ENCODE measurements at places on chromosomes 7 and 10.

DNA sequence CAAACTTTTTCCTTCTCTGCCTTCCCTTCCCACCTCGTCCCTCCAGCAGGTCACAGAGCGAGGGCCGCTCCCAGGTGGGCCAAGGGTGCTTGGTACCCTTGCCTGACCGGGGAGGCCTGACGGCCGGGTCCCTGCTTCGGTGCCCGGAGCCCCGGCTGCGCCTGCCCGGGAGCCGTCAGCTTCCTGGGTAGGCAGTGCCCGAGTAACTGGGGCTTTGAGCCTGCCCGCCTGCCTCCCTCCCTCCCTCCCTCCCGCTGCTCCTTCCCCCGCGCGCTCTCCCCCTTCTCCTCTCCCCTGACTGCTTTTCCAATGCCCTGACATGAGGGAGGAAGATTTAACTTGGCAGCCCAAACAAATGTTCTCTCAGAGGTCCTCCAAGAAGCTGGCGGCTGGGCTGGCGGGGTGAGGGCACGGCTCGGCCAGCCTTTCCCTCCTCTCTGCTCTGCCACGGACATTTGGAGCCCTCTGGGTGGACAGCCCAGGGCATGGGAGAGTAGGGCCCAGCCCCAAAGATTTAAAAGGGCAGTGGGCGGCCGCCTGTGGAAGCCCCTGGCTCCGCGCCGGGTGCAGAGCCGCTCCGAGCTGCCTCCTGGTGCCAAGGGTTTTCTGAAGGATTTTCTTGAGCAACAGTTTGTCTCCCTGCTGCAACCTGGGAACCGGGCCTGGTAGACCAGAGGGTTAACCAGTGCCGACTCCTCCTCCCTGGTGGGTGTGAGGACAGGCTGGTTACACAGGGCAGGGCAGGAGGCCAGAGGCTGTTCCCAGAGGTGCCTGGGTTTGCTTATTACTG, 2.0 kb downstream of the ZMIZ1 start:
- DNase-seq, result no peak

DNA sequence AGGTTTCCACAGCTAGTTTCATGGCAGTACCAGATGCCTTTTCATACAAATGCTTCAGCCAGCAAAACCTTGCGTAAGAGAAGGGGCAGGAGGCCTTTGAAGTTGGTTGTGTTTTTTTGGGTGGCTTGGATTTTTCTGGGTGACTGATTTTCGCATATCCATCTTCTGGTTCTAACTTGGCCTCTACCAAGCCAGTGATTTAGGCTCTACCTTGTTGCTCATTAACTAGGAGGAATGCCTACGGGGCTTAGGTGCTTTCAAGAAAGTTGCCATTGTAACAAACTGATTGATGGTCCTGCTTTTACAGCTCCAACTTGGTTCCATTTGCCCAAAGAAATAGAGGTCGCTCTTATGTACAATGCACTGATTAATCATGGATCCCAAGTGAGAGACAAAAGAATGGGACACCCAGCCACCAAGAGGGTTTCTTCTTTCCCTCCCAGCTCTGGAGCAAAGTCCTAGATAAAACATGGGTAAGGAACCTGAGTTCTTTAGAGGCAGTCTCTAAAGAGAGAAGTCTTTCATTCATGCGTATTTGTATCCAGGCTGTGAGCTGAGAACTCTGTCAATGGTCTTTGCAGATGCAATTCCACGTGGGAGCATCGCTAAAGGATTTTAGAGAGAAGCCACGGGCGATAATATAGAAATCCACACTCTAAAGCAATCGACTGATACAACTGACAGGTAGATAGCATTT, 92.1 kb upstream of the FGFR2 start:
- DNase-seq, result no peak

- DNase-seq, result no peak
Observed at GRCh38 chr10:123087348-123087747, 48.4 kb upstream of the HMX3 start.

DNA sequence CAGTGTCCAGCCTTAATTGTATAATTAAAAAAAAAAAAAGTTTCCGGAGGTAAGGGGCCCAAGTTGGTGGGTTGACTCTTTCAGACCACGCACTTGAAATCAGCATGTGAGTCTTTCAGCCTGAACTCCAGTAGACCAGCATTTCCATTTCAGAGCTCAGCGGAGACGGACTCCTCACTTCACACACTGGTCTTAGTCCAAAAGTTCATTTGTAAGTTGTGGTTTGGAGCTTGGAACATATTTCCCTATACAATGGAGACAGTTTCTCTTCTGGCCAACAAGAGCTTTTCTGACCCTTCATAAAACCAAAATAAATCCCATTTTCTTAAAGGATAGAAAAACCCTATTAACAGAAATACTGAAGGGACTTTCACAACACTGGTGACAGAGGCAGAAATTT, 41.0 kb downstream of the ATXN7L1 start:
- DNase-seq, result no peak

DNA sequence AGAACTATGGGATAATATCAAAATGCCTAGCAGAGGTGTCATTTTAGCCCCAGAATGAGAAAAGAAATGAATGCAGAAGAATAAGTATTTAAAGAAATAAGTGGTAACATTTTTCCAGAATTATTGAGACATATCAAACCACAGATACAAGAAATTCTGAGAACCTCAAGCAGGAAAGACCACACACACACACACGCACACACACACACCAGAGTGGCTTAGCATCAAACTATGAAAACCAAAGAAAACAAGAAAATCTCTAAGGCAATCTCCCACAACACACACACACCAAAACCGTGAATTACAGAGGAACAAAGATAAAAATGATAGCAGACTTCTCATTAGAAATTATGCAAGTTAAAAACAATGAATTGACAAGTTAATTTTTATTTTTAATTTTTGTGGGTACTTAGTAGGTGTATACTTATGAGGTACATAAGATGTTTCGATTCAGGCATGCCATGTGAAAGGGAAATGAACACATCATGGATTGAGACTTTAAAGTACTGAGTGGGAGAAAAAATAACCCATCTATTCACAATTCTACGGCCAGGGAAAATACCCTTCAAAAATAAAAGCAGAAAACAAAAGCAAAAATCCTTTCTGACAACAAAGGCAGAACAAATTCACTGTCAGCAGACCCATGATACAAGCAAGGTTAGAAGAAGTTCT, 14.6 kb downstream of the PPIF start:
- no peak for DNase-seq

DNA sequence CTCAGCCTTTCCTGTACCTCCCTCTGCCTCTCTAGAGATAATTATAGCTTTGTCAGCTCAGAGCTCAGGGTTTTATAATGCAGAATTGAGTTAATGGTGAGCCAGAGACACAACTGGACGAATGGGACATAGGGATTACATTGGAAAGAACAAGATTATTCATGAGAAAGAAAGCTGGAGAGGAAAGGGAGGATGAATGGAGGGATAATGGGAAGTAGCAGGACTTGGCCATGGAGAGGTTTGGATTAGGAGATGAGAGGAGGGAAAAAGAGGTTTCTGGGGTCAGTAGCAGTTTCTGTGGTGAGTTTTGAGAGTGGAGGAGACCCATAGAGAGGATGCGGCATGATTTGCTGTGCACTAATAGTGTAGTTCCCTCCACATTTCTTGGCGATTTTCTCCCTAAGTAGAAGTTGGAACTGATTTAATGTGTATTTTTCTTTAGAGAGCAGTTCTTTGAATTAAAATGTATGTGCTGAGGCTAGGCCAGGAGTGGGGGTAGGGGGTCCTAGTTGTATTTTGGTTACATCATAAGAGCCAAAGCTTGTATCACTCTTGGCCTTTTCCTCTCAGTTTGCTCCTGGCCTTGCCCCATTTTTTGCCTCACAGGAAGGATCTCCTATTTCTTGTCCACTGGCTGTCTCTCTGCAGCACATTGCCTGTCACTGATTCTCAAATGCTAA, 107.4 kb downstream of the MKX start:
- DNase-seq, result no peak

DNA sequence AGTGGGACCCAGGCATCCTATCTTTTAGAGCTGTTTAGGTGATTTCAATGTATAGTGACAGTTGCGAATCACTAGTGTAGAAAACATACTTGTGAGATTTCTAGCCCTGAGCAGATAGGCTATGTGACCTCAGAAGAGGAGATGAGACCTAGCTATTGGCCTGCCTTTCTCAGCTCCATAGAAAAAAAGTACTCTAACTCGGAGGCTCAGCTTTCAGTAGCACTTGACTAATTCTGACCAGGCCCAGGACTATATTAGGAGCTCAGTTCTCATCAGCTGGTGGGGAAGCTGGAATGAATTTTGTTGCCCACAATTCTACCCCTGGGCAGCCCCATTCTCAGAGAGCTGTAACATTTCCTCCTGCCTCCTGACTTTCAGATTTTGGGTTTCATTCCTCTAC, 179.9 kb upstream of the NAMPT start:
- no peak for DNase-seq

DNA sequence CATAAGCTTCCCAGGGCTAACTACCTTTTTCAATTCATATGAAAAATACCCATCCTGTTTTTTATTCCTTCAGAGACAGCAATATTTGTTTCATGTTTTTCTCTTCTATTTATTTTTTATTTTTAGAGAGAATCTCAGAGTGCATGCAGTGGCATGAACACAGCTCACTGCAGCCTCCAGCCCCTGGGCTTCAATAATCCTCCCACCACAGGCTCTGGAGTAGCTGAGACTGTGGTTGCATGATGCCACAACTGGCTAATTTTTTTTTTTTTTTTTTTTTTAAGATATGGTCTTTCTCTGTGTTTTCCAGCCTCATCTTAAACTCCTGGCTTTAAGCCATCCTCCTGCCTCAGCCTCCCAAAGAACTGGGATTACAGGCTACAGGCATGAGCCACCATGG, 296.7 kb upstream of the AKR1E2 start:
- DNase-seq, result no peak

DNA sequence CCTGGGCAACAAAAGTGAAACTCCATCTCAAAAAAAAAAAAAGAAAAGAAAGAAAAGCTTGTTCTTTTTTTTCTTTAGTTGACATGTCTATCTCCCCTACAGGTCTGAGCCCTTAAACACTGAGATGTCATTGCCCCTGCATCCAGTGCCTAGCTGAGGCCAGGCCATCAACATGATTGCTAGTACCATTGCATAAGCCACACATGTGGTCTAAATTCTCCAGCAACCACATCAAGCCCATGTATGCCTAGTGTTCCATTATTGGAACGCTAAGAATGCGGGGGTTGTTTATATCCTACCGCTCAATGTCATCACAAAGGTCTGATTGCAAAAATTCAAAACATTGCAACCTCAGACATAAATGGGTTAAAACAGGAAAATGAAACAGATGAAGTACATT, 62.7 kb downstream of the NPTX2 start:
- no peak for DNase-seq

- no peak for DNase-seq
Observed at GRCh38 chr7:151472644-151473380, 32.9 kb upstream of the CRYGN start.

- no peak for DNase-seq
Observed at GRCh38 chr7:18163091-18163490, 135.4 kb upstream of the PRPS1L1 start.

- DNase-seq, result no peak
Observed at GRCh38 chr7:120023494-120024167, 249.3 kb upstream of the KCND2 start.

DNA sequence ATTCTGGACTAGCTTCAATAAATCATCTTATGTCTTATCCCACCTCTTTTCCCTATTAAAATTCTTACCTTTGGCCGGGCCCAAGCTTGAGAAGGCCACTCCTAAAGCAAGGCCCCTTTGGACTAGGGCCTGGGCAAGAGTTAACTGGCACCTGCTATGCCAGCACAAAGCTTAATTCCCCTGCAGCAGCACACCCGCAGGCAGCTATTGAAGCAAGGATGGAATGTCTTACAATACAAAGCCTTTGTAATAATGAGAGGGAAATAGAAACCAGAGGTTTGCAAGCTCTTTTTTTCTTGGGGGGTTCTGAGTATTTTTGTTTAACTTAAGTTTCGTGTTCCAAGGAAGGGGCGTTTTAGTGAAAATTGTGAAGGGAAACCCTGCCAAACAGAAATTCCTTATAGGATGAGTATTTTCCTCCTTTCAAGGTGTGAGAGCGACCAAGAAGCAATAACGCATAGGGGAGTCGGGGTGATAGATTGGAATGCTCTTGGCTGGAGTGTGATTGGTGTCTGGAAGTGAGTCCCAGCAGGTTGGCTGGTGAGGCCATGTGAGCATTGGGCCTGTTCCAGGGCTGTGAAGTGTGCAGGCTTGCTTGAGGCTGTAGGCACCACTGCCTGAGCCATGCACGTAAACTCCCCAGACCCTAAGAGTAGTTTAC, 148.5 kb downstream of the KIAA1217 start:
- no peak for DNase-seq

DNA sequence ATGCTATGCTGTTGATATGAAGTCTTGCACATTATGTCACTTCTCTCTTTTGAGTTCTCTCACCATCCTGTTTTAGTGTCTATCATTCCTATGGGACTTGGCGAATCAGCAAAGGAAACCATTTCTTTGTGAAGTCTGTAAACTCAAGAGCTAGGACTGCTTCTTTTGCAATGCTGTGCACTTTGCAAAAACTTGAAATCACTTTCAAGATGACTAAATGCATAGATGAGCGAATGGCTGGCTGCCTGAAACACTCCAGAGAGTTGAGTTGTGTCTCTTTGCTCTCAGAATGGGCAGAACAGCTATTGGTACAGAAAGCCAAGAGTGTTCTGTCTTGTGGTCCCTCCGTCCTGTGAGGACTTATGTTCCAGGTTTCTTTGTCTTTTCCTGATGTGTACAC, 18.3 kb upstream of the ELMO1 start:
- DNase-seq, result no peak

GRCh38 chr10:78861529-78862327, 207.0 kb upstream of the ZMIZ1 start:
- DNase-seq, result no peak

- DNase-seq, result no peak
Observed at GRCh38 chr10:62231805-62232204, 36.8 kb downstream of the RTKN2 start.

- DNase-seq, result no peak
Observed at GRCh38 chr10:128036746-128037543, 89.3 kb downstream of the MKI67 start.

DNA sequence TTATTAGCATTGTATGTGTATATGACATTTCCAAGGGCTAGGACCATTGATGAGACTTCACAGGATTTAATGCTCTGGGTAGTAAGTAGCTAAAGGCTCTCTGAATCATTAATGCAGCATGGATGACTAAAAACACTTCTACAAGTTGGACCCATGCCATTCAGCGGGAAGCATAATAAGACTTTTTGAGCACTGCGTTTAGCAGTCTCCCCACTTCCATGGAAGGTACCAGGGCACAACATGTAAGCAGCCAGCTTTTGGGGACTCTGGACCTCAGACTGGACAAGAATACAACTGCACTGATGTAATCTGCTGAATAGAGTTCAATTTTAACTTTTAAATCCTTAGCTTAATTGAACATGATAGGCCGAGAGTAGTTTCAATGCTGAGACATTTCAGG, 191.7 kb upstream of the IMMP2L start:
- no peak for DNase-seq
